AG09319 (cell line): ENCODE measurements at places on chromosomes 11 and 22.

DNA sequence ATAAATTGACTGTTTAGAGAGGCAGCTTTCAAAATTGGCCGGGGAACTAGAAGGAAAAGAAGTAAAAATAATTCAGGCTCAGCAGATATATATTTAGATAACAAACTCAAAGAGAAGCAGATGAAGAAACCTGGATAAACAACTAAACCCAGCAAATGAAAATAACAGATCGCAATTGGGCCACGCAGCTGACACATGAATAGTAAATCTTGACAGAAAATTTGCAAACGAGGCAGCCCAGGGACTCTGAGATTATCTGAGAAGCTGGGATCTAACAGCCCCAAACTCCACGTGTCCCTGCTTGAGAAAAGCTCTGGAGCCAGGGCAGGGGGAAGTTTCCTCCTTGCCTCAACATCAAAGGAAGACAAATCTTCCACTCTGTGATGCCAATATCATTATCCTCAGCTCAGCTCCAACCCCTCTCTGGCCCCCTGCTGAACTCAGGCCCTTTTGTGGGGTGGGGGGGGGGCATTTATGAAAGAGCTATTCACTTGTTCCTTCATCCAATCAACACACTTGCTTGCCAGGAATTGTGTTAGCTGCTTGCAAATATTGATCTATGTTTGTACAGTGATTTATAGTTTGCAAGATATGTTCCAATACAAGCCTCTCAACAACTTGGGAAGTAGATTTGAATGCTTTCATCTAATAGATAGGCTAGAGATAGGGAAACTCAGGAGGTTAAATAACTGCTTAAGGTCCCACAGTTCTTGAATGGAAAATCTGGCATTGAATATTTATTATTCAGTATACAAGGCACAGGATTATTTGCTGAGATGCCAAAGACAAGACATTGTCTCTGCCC lies 72.5 kb upstream of the C11orf87 start:
- DNase-seq, result no peak

DNA sequence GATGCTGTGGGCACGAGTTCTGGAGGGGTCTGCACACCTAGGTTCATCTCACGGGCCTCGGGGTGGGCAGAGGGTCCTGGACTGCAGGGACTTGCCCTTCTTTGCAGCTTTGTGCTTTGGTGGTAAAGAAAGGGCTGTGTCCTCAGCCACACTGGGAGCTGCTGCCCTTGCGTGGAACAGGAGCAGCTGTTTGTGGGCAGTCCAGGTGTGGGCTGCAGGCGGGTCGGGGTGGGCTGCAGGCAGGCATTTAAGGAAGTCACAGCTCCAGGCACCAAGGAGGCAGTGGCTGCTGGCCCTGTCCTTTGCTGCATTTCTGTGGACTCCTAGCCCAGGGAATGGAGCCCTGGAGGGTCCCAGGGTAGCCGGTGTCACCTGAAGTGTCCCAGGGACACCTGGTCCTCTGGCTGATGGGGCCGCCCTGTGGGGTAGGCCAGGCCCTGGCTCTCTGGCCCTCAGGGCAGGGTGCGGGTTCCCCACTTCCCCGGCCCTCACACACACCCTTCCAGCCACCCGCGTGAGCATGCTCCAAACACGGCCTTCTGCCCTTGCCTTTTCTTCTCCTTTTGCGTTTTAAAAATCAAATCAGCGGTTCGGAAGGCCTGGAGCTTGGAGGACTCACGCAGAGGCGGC lies 1240.3 kb downstream of the BRD1 start:
- no peak for DNase-seq

DNA sequence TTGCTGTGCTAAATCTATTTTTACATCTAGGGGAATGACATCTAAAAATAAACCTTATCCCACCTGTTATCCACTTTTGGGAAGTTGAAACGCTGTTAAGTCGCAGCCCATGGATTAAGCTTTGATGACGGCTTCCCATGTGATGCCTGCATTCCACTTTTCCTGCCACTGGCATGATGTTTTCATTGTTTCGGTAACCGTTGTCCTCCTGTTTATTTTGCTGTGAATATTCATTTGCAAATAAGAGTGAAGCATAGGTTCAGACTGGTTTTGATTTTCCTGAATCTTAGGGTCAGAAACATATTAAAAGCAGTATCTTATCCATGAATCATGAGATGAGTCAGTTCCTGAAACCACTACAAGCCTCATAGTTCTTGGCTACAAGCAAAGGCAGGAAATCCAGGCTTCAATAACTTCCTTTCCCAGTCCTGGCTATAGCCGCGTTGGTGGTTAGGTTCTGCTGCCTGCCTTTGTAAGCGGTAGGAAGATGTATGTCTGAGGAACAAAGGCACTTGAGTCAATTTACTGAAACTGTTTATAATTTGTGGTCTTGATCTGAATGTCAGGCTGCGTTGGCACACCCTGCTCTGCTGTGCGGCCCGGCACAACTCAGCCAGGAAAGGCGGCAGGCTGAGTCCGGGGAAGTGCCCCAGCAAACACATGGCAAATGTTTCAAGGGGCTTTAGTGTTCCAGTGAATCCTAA lies 19.4 kb downstream of the TEAD1 start:
- DNase-seq, result peak; percentile 92

- DNase-seq, result no peak
Observed at GRCh38 chr11:42049650-42050049, 590.2 kb upstream of the LRRC4C start.

- no peak for DNase-seq
Observed at GRCh38 chr22:36327922-36328551, 59.7 kb downstream of the MYH9 start.

DNA sequence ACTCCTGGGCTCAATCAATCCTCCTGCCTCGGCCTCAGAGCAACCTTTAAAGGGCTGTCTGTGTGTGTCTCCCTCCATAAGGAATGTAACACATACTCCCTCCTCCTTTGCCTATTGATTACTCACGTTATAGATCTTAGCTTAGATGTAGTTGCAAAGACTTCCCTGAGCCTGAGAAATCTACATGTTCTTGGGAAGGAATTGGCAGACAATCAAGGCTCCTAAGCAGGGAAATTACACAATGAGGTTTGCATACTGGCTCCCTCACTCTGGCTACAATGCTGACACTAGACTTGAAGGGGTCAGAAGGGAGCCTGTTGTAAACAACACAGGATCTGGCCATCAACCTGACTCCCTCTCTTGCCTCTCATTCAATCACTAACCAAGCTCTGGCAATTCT lies 5.2 kb upstream of the OLFML1 start:
- peak; percentile 32 for DNase-seq

GRCh38 chr11:119481021-119481666 lies 58.2 kb upstream of the THY1 start:
- DNase-seq, result peak; percentile 92

DNA sequence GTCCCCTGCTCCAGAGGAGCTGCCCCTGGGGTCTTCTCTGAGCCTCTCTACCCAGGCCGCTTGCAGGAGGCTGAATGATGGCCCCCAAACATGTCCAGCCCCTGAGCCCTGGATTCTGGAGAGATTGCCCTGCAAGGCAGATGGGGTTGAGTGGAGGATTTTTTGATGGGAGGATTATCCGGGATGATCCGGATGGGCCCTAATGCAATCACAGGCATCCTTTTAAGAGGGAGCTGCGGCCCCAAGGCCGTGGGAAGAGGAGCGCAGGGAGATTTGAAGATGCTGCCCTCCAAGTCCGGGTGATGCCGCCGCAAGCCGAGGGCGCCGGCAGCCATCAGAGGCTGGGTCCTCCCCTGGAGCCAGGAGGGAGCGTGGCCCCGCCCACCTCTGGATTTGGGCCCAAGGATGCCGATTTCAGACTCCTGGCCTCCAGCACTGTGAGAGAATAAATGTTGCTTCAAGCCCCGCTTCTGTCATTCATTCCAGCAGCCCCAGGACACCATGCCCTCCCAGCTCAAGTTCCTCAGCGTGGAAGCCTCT lies 66.0 kb downstream of the WNT7B start:
- no peak for DNase-seq

GRCh38 chr22:28116219-28116673 lies 197.2 kb upstream of the PITPNB start:
- DNase-seq, result peak; percentile 53
